Stimulated activated CD4-positive, alpha-beta T cell treated with anti-CD3 and anti-CD28 coated beads, Interleukin-12 subunit alpha, Interleukin-12 subunit beta, amount 100 ng/mL, for 4 hours (primary cell): ENCODE measurements at places on chromosomes 16 and 17.

- no peak for DNase-seq
These were observed 37.9 kb downstream of the LYRM1 start for GRCh38 chr16:20938426-20938825.

DNA sequence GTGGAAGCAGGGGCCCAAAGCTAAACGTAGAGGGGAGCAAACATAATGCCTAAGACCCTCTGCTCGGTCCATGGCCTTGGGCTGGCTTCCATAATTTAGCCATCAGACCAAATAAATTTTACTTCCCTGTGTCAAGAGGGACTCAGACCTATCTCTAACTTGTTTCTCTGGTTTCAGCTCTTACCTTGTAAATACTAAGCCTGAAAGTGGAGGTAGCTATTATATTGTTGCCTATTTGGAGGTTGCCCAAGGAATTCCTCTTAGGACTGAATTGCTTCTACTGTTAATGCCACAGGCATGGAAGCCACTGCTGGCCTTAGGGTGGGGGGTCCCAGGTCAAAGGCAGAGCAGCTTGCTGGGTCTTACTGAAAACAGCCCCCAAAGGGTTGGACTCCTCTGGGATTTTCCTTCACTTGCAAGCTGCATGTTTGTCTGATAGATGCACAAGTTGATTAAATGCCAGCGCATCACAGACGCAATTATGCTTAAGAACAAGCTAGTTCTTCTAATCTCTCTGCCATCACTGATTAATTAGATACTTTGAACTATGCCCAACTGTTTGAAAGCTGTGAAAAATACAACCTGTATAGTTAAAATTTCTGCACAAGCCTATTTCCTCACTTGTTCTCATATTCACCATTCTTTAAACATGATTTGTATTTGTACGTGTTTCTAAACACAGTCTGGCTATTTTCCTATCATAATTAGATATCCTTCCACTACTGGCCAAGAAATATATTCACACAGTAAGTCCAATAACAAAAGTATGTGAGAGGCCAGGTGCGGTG, 67.9 kb upstream of the HAS3 start:
- no peak for DNase-seq

GRCh38 chr16:12339686-12340085, 363.2 kb downstream of the SNX29 start:
- no peak for DNase-seq

- no peak for DNase-seq
These were observed 74.1 kb downstream of the ABCC12 start for GRCh38 chr16:48081656-48082055.

GRCh38 chr16:17149904-17150483, 320.8 kb downstream of the XYLT1 start:
- DNase-seq: no peak

DNA sequence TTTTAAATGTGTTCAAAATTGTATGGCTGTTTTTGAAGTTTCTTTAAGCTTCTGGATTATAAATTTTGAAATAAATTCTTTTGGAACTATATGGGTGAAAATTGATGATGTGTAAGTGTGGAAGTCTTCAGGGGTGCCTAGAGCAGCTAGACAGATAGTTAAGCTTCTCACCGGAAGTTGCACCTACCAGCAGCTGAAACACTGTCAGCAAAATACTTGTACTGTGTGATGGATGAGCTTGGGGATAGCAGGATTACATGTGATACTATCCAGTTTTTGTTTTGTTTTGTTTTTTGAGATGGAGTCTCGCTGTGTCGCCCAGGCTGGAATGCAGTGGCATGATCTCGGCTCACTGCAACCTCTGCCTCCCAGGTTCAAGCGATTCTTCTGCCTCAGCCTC, 19.7 kb downstream of the RBL2 start:
- no peak for DNase-seq

- no peak for DNase-seq
These were observed 197.7 kb upstream of the GSE1 start for GRCh38 chr16:85415196-85416090.

GRCh38 chr17:47276444-47276843, 22.8 kb downstream of the ITGB3 start:
- no peak for DNase-seq

DNA sequence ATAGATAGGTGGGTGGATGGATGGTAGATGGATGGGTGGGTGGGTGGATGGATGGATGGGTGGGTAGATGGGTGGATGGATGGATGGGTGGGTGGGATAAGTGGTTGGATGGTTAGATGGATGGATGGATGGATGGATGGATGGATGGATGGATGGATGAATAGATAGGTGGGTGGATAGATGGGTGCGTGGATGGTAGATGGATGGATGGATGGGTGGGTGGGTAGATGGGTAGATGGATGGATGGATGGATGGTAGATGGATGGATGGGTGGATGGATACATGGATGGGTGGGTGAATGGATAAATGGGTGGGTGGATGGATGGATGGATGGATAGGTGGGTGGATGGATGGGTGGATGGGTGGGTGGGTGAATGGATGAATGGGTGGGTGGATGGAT, 50.0 kb upstream of the FASN start:
- DNase-seq: no peak

DNA sequence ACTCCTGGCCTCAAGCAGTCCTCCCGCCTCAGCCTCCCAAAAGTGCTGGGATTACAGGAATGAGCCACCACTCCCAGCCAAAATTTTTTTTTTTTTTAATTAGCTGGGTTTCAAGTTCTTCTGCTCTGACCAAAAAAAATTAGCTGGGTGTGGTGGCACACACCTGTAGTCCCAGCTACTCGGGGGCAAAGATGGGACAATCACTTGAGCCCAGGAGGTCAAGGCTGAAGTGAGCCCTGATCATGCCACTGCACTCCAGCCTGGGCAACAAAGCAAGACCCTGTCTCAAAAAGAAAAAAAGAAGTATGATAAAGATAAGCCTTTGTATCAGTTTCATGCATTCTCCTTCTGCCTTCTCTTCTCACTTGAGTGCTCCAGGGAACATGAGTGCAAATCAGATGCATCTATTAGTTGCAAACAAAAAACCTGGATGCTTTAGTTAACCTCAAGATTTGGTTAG, 1.9 kb downstream of the NQO1 start:
- no peak for DNase-seq

GRCh38 chr17:29565643-29566472, 979 bp downstream of the ABHD15 start:
- DNase-seq: peak; percentile 54

DNA sequence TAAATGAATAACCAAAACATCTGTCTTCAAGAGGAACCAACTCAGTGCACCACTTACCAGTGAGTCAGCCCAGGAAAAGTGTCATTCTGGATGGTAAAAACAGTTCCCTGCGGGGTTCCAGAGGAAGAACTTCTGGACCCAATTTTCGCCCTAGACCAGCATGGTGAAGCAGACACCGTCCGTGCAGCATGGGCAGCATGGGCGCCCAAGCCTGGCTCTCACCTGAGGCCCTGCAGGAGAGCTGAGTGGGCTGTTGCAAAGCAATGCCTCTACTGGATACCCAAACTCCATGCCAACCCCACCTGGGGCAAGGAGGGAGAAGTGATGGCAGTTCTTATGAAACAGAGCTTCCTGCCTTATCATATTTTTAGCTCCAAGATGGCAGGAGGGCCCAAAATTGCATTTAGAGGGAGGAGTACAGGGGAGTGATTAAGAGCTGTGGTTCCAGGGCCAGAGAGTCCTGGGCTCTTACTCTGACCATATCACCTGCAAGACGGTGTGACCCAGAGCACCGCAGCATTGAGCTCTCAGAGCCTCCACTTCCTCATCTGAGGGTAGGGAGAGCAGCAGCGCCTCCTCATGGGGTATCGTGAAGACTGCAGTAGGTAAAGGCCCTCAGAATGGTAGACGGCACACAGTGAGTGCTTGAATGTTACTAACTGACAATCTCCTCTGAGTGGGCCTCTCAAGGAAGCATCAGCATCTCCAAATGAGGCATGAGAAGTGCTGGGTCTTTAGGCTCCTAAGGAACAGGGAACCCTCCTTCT, 16.6 kb upstream of the INPP5K start:
- DNase-seq: peak; percentile 25

DNA sequence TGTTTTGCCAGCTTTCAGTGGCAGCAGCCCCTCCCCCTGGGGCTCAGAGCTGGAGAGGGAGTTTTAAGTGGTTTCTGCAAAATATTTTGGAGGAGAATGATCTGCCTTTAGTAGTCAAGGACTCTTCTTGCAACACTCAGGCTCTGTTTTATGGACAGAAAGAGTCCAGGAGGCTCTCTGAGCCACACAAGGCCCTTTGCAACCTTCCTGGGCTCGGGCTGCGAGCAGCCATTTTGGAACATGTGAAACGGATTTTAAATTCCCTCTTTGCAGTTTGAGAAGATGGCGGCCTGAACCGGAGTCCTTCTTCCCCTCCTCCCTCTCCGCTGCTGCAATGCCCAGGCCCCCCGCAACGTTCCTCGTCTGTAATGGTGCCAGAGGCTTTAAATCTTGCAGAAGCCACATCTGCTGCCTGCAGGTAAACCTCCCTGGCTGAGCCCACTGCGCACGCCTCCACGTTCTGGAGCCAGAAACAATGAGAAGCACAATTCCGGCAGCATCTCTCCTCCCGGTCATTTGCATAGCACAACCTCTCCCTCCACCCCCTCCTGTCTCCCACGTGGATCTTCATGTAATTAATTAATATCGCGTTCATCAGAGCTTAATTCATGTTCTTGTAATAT, 386.1 kb downstream of the SEC14L1 start:
- DNase-seq: no peak

- no peak for DNase-seq
These were observed 12.8 kb upstream of the FBXL19 start for GRCh38 chr16:30910427-30911029.

GRCh38 chr16:4402439-4403132, 13.8 kb downstream of the CORO7 start:
- DNase-seq: peak; percentile 71

- DNase-seq: no peak
These were observed 18.8 kb downstream of the B9D1 start for GRCh38 chr17:19343671-19344151.

- no peak for DNase-seq
These were observed 338.7 kb downstream of the GRIN2A start for GRCh38 chr16:9843424-9844018.

- DNase-seq: no peak
These were observed 1216.3 kb upstream of the GOT2 start for GRCh38 chr16:59950431-59950830.

DNA sequence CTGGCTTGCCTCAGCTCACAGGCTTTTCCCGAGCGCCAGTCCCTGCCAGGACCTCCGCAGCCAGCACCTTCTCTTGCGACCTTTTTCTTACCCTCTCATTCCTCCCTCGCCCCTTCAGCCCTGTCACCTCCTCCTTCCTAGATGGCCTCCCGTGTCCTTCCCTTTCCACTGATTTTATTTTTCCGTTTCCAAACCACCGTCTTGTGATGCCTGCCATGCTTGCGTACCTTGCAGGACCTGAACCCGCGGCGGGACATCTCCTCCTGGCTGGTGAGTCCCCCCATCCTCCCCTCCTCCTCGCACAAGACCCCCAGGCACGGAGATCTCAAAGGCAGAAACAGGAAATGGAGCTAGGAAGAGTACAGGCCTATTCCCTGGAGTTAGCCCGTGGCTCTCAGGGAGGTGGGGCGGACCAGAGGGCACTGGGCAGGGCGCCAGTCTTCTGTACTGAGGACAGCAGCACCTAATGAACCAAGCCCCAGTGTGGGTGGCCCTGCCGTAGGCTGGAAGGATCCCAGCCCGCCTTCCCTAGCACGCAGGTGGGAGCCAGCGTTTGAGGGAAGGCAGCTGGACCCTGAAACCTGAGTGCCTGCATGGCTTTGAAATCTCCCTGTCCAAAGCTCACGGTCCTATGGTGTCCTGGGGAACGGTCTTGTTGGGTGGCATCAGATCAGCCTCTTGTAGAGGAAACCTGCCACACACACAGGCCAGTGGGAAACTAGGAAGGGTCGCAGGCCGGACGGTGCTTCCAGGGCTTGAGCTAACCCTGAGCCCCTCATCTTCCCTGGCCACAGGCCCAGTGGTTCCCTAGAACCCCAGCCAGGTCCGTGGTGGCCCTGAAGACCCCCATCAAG, 612 bp downstream of the CISD3 start:
- no peak for DNase-seq

- no peak for DNase-seq
These were observed 265.5 kb downstream of the C16orf95 start for GRCh38 chr16:87051526-87052320.

DNA sequence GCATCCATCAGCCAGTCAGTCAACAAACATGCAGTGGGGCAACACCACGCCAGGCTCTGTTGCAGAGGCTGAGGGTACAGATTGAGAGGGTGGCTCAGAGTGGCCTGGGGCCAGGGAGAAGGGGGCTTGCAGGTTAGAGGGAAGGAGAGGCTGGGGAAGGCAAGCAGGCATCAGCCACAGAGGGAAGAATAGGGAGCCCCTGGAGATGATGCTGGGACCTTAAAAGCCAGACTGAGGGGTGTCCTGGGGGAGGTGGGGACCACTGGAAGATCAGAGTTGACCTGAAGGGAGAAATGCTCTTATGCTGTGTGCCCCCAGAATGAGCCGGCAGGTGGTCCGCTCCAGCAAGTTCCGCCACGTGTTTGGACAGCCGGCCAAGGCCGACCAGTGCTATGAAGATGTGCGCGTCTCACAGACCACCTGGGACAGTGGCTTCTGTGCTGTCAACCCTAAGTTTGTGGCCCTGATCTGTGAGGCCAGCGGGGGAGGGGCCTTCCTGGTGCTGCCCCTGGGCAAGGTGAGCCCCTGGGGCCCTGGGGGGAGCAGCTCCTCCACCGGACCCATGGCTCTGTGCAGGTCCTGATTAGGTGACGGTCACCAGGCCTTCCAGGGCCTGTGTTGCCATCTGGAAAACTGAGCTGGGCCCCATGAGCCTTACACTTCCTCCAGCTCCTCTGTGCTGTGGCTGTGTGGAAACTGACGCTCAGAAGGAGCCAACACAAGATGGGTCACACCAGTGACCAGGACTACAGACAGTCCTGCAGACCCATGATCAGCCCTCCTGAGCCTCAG, 1.7 kb downstream of the CORO1A start:
- DNase-seq: peak; percentile 29

DNA sequence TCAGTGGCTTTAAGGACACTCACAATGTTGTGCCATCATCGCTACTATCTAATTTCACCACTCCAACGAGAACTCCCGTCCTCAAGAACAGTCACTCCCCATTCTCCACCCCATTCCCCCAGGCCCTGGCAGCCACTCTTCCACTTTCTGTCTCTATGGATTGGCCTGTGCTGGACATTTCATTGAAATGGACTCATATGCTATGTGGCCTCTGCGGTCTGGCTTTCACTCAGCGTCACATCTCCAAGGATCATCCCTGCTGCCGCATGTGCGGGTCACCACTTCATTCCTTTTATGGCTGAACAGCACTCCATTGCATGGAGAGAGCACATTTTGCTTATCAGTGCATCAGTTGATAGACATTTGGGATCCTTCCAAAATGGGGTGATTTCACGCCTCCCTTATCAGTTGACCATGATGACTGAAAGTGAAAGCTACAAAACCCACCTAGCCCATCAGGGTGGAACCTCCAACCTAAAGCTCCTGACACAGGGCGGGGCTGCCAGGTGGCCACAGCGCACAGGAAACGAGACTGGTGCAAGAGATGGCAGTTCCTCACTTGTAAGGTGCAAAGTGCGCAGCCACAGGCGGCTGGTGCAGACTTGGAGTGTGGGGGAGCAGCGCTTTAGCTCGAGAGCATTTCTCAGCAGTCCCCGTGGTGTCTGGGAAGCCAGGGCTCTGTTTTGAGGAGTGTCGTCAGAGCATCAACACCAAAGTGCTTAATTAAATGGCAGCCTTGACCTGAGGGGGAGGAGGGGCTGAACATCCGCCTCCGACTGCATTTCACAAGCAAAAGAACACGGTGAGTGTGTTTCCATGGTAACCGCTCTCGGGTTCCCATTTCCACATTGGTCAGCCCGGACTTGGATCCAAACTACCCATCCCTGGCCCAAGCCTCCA, 23.8 kb downstream of the COTL1 start:
- DNase-seq: no peak

- DNase-seq: no peak
These were observed 104.9 kb downstream of the SYCE1L start for GRCh38 chr16:77304134-77304533.
